Activated T-helper 9 cell treated with anti-CD3 and anti-CD28 coated beads, Interleukin-2, amount 50 U/mL, for 16 hours (primary cell): ENCODE measurements at places on chromosomes 1 and 21.

GRCh38 chr1:35030338-35030737, 1.4 kb downstream of the ZMYM6 start:
- no peak for DNase-seq

DNA sequence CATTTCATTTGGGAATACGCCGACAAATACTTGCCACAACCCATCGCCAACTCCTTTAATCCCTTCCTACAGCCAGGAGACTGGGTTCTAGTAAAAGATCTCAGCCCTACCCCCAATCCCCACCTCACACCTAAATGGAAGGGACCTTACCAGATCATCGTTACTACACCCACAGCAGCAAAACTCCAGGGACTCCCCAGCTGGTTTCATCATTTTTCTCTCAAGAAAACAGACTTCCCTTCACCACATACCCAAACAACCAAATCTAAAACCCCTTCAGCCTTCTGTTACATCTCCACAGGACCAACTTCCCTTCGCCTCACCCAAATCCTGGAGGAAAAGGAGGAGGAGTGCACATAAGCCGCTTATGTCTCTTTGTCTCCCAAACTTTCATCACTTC, 23.7 kb upstream of the SLC2A5 start:
- no peak for DNase-seq

- no peak for DNase-seq
These were observed 54.6 kb downstream of the FASLG start for GRCh38 chr1:172713466-172713865.

DNA sequence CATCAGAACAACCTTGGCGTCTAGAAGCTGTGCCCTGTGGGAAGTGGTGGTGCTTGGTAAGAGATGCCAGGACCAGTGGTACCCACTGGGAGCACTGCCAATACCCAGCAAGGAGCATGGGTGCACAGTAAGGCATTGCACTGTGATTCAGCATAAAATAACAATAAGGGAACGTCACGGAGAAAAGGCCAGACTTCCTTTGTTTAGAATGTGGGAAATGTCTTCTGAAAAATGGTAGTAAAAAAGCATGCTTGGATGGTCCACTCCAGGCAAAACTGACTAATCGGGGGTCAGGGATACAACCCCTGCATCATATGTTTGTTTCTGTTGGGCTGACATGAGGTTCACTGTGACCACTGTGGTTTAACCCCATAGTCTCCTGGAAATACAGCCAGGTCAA, 14.7 kb downstream of the METTL18 start:
- no peak for DNase-seq

- DNase-seq = no peak
These were observed 15.7 kb upstream of the PHC2 start for GRCh38 chr1:33446590-33446989.

DNA sequence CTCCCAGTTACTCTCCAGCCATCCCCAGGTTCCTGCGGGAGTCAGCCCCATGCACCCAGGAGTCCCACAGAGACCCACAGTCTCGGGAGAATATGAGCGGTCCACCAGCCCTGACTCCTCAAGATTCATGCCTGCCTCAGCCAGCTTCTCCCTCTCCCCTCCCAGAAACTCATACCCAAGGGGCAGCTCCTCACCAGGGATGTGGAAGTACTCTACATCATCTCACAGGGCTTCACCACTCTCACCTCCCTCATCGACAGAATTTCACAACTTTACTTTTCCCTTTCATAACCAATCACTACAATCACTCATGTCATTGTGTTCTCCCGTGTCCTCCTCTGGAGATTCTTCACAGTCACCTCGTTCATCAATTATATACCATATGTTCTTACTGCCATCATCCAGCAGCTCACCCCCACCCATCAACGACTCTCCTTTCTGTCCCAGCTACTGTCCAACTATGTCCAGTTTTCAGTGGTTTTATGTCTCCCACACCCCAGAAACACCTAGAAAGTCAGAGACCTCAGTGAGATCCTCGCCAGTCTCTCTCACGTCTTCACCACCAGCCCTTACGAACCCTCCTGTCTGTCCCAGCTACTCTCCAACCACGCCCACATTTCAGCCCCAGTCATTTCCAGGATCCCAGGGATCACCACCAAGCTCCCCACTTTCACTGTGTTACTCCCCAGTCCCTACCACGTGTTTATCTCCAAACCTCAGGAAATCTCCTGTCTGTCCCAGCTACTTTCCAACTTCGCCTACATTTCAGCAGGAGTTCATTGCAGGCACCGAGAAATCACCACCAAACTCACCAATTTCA, 1530.1 kb upstream of the TPTE start:
- no peak for DNase-seq

GRCh38 chr1:153627715-153628626, at the start of gene S100A1:
Gene S100A1, plus strand, starts transcription at chr1:153628434. Its CDS starts 2,088 bp downstream, at chr1:153630522.
- no peak for DNase-seq

GRCh38 chr21:40606341-40606740, 240.6 kb downstream of the DSCAM start:
- DNase-seq = no peak

DNA sequence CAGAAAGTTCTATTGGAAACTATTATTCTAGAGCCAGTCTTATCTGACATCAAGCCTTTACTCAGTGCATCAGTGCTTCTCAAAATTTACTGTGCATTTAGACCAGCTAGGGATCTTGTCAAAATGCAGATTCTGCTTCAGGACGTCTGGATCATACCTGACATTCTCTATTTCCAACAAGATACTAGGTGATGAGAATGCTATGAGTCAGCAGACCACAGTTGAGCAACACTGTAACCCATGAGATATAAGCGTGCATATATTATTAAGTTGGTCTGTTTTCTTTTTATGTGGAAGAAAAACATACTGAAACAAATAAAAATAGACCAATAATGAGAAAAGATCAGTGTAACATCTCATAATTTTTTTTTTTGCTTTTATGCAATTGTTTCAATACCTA, 40.4 kb upstream of the KCNH1 start:
- no peak for DNase-seq

DNA sequence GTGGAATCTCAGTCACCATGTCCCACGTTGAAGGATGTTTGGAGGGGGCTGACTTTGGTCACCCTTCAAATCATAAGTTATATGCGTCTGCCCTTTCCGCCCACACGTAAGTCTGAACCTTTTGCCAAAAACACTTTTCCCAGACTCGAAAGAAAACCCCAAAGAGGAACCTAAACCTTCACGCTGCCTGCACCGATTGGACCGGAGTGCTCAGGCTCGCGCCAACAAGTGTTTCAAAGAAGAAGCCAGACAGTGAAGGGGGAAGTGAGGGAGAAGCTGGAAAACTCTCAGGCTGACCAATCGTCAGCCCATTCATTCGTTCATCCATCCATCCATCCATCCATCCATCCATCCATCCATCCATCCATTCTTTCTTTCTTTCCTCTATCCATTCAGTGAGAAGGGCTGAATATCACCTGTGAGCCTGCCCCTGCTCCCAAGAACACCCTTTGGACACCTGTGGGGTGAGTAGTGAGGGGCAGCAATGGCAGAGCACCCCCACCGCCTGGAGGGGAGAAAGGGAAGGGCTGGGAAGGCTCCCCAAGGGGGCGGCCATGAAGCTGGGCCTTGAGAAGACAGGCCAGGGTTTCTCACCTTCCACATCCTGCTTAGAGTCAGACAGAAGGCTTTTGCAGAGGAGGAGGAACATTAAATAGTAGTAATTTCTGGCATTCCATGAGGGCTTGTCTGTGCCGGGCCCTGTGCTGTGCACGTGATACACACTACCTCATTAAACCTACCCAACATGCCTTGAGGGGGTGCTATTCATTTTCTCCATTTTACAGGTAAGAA, 27.1 kb upstream of the RUNX3 start:
- DNase-seq = no peak

GRCh38 chr1:43493661-43494450, 36.8 kb upstream of the PTPRF start:
- no peak for DNase-seq

DNA sequence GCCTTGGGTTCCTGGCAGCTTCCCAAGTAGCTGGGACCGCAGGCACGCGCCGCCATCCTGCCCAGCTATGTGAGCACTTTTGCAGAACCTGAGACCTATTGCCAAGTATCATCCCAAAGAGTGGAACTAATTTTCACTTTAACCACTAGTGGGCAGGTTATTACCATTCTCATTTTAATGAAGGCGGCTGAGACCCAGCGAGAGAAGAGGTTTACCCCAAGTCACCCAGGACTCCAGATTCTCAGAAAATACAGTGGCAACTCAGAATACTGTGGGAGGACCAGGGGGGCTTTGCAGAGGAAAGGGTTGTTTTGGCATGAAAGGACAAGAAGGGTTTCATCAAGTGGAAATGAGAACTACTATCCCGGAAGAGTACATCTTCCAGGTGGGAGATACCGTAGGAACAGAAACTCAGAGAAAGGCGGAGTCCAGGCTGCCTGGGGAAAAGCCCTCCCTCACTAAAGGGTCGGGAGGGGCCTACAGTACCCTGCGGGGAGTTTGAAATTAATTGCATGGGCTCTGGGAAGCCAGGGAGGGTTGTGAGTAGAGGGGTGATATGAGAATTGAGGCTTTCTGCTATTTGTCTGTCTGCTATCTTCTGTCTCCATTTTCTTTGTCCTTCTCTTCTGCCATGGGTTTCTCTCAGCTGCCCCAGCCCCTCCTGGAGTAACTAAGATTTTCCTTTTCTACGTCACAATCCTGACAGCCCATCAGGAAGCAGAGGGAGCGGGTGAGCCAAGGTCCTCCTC, 7.2 kb upstream of the SEMA4A start:
- DNase-seq = no peak

DNA sequence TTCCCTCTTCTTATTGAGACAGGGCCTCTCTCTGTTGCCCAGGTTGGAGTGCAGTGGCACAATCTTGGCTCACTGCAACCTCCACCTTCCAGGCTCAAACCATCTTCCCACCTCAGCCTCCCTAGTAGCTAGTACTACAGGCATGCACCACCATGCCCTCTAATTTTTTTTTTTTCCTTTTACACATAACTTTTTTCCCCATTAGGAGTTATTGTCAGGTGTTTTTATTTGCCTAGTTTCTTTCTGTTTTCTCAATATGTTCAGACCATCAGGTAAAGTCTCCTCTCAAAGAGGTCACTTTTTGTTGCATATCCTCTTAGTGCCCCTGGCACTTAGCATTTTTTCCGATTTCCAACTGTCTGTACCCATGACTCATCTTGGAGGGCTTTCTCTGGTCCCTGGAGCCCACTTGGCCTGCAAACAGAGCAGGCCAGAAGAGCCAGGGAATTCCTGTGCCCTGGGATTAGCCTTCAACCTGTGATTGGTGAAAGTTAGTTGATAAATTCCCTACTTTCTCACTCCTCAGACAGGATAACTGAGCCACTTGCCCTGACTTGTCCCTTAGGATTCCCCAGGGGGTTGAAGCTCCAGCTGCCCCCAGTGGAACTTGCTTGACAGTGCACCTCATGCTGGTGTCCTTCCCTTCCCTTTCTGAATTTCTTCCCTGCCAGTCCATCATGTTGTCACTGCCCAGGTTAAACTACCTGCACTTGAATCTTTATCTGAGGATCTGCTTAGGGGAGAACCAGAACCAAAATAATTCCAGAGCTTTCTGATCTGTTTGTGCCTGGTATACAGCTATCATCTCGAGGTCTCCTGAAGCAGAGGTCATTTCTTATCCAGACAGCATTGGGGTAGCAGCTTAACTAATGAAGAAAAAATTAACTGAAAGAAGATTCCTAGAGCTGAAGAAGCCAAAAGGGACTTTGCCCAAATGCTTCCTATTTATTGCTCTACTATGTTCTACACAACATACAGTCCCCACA, 2.4 kb downstream of the NTPCR start:
- no peak for DNase-seq

DNA sequence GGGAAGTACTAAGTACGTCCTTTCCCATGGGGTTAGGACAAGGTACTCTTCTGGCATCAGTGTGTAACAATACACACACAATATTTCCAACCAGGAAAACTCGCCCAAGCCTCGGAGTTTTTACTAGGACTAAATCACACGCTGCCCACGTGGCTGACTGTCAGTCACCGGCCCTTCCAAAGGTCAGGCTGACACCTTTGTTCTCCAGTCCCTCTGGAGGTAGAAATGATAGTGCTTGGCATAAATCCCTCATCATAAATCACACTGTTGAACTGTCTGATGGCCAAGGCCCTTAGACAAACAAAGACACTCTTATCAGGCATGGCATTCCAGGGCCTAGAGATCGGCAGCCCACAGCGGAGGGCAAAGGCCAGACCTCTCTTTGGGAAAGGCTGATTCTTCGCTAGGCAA, 16.9 kb upstream of the SLAMF9 start:
- no peak for DNase-seq

DNA sequence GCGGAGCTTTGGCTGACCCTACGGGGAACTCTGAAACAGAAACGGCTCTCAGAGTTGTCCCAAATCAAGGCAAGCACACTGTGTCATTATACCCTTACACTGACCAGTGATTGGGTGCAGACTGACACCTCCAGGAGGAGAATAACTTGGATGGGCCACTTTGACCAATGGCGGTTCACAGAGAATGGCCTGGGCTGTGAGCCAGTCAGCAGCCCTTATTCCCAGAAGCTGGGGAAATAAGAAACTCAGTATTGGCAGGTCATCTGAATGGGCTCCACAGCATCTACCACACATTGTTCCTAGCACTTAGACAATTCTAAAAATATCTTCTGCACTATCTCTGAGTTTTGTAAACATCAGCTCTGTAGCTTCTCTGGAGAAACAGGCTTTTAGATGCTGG, 265.2 kb downstream of the ADGRL2 start:
- DNase-seq = no peak

- no peak for DNase-seq
These were observed 4.2 kb downstream of the GLIS1 start for GRCh38 chr1:53734650-53735211.

DNA sequence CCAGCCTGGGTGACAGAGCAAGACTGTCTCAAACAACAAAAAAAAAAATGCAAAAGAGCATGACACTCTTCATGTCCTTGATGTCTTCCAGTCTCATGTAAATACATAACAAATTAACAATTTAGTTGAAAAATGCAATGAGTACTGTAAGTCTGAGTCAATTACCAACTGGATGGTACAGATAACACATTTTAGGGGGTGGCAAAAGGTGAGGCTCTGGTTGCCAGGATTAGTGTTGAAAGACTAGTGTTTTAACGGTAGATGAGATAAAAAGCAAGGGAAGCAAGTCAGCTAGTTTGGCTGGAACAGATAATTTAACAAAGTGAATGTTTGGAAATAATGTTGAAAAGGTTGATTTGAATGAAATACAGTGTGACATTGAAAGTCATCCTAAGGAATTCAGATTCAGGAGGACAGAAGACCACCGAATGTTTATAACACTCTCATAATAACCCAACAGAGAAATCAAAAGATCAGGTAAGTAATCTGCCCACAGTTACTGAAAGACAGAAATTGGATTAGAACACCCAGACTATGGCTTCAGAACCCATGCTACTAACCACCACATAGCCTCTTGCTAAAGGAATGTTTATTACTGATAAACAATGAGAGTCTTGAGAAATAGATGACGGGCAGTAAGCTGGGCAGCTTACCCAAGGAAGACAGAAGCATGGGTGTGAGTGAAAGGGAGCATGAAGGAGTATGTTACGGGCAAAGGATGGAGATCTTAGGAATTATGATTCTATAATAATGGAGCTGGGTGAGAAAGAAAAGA, 312.4 kb downstream of the HMCN1 start:
- DNase-seq = no peak
